Substantia nigra (tissue), 51 donors: ENCODE measurements at places on chromosomes 7 and 10.

- no peak for DNase-seq
Observed at GRCh38 chr7:17056491-17057142, 174.8 kb upstream of the AGR3 start.

DNA sequence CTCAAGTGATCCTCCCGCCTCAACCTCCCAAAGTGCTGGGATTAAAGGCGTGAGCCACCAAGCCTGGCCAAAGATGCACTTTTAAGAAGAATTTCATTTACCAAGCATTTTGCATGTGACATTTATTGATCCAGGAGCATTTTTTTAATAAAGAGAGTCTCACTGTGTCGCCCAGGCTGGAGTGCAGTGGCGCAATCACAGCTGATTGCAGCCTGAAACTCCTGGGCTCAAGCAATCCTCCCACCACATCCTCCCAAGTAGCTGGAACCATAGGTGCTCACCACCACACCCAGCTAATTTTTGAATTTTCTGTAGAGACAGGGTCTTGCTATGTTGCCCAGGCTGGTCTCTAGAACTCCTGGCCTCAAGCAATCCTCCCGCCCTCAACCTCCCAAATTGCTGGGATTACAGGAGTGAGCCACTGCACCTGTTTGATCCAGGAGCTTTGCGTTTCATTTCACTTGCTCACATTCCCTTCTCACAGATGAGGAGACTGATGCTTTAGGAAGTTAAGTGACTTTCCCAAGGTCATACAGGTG is 4.4 kb upstream of the TBL2 start:
- no peak for DNase-seq

- DNase-seq = no peak
Observed at GRCh38 chr10:17100586-17100985, 29.0 kb downstream of the CUBN start.

- no peak for DNase-seq
Observed at GRCh38 chr7:16065939-16066338, 355.4 kb downstream of the CRPPA start.

DNA sequence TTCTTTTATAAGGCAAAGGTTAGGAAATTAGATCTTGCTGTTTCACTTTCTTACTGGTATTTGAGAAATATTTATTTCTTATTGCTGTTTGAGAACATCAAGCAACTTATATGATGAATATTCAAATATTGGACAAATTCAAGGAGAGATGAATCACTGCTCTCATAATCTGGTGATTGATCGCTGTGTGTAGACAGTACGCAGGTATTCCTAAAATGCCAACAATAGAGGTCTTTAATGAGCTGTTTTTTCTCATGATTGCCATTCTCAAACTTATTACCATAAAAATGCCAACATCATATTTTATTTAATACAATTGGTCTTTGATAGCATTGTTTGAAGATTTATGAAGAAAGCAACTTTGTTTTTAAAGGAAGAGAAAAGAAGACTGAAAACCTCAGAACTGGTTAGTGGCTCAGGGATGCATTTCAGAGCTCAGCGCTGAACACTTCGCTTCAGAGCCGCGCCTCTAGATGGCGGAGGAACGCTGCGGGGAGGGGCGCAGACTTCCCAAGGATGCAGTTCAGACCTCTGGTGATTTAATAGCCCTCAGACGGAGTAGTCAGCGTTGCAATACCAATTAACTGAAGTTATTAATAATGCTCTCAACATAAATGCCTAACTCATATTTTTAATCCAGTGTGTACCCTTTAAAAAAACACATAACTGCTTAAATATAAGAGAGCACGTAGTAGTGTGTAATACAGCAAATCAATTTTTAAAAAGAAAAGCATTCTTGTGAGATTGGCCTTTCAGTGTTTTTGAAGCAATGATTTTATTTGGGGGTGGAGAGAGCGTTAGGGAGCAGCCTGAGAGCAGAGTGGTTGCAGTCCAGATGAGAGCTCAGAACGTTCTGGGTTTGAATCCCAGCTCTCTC is 38.5 kb upstream of the STEAP4 start:
- DNase-seq = no peak

DNA sequence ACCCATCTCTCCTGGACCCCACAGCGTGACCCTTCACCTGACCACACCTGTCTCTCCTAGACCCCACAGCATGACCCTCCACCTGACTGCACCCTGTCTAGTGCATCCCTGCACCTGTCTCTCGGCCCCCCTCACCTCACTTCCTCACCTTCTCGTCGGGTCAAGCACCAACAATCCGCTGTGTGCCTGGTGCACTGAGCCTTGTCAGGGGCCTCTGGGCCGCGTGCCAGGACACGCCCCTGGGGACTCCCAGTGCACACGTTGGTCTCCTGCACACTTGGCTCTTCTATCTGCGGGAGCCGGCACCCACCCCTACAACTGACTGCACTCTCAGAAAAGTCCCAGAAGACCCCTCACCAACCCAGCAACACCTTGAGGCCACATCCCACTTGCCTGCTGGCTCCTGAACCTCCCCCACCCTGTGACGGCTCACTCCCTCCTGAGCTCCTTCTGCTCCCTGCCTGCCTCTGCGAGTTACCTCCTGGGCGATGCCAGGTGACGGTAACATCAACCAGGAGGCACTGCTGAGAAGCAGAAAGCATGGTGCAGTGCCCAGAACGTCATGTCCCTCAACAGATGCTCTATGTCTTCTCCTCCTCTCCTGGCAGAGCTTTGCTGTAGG is 147.6 kb downstream of the DIP2C start:
- no peak for DNase-seq

DNA sequence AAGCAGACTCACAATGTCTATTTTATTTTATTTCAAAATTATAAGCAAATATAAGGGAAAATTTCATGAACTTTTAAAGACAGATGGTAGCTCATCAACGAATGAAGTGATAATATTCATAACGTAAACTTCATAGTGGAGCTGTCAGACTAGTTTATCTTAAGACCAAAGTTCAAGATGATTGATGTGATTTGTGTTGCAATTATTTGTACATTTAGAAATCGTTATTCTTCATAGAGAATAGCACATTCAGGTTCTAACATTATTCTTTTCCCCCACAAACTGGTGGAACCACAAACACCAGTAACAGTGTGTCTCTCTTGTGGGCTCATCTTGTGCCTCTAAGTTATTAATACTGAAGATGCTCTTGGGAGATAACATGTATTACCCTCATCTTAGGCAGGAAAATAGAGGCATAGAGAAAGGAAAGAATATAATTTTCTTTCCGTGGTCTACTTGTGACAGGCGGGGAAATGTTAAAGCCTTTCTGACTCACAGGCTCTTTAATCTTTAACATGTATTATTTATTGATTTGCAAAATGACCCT is 37.0 kb downstream of the CCSER2 start:
- no peak for DNase-seq

GRCh38 chr7:105097619-105098018 is 83.6 kb downstream of the KMT2E start:
- no peak for DNase-seq
